ENCODE measurements at places on chromosomes 11 and 22.

GRCh38 chr11:18394928-18395734 is 768 bp downstream of the LDHA start:
- no peak for DNase-seq

DNA sequence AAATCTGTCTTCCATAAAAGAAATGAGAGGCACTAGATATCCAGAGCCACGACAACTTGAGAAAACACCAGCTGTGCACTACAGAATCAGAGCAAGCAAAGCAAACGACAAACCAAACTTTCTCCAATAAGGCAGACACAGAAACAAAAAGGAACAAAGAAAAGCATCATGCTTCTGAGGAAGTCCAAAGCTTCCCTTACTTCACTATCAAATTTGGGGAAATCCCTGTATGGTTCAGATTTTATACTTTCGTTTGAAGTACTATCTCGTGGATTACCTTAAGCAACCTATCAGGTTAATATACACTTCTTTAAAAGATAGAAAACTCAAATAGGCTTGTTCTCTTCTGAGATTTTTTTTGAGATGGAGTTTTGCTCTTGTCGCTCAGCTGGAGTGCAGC is 27.7 kb downstream of the ALG9 start:
- no peak for DNase-seq

- DNase-seq, result no peak
These were observed at the start of gene CECR2 for GRCh38 chr22:17369439-17370025. CECR2 (plus strand) TSS chr22:17369460; CDS start chr22:17369784, 324 bp downstream.

- DNase-seq, result no peak
These were observed 98.9 kb downstream of the MICAL3 start for GRCh38 chr22:17925431-17925841.

- DNase-seq, result no peak
These were observed 2.6 kb downstream of the PHOX2A start for GRCh38 chr11:72241291-72241781.

- DNase-seq, result peak; percentile 60
These were observed 16.2 kb upstream of the CASTOR1 start for GRCh38 chr22:30305519-30305905.

GRCh38 chr11:2572491-2573239 is 127.1 kb downstream of the KCNQ1OT1 start:
- DNase-seq, result no peak

DNA sequence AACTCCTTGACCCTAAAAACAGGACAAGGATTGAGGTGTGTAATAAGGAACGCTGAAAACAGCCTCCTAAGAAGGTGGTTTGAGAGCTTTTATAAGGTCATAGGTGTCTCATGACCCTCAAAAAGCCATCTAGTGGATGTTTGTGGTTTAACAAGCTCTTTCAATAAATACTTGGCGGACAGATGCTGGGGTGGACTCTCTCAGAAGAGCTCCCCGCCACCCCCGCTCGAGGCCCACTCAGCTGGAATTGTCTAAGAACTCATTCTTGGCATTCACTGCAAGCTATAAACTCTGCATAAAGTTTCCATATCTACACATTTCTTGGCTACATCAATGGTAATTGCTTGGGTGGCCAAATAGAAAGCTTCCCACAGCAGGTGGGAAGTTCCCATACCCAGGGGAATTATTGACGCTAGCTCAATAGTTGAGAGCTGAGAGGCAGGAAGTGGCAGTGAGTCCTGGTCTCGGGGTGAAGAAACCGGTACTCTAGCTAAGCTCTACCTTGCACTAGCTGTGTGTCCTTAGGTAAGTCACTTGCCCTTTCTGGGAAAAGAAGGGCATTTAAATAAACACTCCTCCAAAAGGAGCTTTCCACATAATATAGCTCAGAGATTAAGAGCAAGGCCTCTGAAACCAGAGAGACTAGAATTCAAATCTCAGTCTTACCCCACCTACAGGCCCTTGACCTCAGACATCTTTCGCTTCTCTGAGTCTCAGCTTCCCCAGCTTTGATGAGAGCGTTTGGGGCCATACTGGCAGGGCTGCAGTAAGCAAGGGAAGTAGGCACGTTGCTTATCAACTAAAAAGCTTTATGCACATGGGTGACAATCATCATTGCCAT is 6.4 kb downstream of the MS4A15 start:
- DNase-seq, result no peak

DNA sequence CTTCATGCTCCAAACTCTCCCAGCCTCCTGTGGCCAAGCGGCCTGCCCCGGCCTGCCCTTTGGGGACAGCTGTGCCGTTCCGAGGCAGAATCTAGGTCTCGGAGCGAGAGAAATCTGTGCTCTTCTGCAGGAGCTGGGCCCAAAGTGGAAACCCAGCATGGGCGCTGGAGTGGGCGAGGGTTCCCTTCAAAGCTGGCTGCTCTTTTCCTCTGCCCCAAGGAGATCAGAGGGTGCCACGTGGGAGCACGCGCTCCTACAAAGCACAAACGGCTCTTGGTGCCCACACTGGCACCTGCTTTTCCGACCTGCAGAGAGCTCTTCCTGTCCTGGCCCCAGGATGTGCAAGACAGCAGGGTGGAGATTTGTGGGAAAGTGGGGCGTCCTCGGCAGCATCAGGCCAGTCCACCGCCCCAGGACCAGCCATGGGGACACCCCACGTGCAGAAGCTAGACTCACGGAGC is 6.9 kb downstream of the OSBPL5 start:
- DNase-seq, result no peak

DNA sequence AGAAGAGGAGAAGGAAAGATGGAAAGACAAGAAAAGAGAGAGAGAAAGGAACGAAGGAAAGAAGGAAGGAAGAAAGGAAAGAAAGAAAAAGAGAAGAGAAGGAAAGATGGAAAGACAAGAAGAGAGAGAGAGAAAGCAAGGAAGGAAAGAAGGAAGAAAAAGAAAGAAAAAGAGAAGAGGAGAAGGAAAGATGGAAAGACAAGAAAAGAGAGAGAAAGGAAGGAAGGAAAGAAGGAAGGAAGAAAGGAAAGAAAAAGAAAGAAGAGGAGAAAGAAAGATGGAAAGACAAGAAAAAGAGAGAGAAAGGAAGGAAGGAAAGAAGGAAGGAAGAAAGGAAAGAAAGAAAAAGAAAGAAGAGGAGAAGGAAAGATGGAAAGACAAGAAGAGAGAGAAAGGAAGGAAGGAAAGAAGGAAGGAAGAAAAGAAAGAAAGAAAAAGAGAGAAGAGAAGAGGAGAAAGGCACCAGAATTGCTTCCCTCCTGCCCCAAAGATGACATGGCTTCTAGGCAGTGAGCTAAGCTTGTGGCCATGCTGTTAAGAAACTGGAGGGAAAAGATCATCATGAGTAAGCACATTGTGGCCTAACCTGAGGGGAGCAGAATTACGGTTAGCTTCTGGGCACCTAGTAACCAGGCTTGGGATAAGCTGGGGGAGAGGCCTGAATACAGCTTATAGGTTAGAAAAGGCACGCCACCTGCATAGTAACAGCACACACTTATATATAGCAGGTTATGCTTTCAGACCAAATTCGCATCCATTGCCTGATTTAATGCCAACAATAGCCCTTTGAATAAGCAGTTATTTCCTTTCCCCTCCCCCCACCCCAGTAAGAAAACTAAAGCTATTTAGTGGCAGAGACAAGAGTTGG is 2.3 kb upstream of the ST3GAL4 start:
- DNase-seq, result no peak

GRCh38 chr11:11786234-11786633 is 55.5 kb upstream of the USP47 start:
- no peak for DNase-seq

DNA sequence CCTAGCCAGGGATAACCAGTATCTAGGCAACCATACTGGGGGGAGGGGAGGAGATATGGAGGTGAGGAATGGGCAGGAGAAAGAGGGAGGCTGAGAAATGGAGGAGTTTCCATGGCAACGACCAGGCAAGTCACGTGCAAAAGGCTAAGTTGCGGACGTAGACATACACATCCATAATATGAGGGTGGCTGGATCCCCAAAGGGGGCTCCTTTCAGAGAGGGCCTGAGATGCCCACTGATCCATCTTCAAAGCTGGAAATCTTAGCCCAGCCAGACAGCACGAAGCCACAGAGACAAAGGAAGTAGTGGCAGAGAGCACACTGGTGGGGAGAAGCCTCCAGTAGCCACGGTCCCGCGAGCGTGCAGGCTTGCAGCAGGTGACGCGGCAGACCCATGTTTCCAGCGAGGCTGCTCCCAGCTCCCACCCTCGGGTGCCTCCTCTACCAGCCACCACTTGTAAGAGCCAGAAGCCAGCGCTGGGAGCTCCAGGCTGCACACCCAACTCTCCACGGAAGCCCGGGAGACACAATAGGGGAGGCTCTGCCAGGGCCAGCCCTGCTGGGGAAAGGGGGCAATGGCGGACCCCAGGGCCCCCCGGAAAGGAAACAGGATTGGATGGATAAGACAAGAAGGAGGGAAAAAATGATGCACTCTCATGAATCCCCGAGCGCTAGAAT is 938 bp downstream of the FXYD6 start:
- DNase-seq, result no peak

- DNase-seq, result no peak
These were observed 421 bp downstream of the SLC15A3 start for GRCh38 chr11:60951606-60951903.

- no peak for DNase-seq
These were observed 3.9 kb downstream of the MAML2 start for GRCh38 chr11:96338910-96339705.

DNA sequence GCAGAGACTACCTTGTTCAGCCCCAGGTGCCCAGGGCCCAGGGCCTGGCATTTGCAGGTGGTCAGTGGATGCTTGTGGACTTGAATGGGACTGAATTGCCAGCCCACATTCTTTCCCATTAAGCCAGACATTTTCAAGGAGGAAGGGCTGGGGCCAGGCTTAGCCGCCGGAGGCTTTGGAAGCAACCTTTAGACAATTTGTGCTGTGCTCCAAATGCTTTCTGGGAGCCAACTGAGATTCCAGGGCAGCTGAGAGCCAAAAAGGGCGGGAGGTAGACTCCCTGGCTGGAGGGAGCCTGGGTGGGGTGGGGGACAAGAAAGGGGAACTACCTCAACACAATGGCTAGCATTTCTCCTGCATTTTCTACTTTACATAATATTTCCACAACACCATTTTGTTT is 54.8 kb upstream of the TIMP3 start:
- no peak for DNase-seq

DNA sequence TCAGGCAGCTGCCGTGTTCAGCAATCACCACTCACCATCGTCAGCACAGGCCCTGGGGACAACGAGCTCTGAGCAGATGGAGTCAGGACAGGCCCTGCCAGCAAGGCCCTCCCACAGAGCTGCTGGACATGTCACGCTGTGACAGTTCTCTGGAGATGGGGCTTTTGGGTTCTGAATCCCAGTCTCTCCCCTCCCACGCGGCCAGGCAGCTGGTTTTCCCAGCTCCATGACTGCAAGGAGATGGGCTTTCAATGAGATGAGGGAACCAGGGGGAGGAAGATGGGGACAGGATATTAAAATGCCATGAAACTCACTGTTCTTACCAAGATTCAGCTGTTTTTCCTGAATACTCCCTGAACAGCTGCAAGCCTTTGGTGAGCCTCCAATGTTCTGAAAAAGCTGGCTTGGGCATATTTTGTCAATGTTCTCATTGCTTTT is 305.9 kb downstream of the BRD1 start:
- no peak for DNase-seq

DNA sequence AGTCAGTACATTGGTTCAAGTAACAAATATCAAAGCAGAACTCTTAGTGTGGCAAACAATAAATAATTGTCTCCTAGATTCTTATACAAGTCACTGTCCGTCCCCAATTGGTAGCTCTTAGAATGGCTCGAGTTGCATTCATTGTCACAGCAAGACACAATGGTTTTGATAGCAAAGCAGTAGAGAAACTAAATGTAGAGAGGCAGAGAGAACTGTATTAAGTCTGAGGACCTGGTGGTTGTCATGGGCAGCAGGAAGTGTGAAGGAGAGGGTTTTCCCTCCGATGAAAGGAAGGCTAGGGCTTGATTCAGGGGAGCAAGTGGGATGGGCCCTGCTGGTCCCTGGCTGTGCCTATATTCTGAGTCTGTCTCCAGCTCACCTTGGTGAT is 36.6 kb downstream of the RCOR2 start:
- DNase-seq, result no peak

DNA sequence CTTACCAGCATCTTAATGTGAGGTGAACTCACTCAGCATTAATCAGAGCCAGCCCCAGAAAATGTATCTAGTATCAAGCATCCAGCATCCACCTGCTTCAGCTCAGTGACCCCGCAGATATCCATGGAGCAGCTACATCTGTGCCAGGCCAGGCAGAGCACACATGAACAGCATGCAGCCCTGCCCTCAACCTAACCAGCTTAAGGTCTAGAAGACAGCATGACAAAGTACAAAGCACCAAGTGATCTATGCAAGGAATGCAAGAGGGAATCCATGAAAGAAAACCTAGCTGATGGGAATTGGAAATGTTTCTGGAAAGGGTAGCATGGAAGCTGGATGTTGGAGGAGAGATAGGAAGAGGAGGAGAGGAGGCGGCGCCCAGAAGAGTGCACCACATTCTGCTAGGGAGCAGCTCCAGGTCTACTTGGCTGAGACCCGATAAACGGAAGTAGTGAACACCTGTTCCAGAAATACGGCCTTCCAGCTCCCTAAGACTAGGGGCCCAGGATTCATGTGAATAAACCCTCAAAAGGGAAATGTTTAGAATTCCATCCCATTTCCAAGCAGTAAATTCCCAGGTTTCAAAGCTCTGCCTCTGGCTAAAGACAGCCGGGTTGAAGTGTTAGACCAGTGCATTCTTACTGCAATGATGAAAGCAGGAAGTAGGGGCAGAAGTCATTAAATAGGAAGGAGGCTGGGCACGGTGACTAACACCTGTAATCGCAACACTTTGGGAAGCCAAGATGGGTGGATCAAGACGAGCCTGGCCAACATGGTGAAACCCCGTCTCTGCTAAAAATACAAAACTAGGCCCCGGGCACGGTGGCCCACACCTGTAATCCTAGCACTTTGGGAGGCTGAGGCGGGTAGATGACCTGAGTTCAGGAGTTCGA is 23.5 kb upstream of the L3MBTL2 start:
- DNase-seq, result no peak

- DNase-seq, result no peak
These were observed 53.2 kb downstream of the TRIOBP start for GRCh38 chr22:37749831-37750595.

- DNase-seq, result no peak
These were observed 799.6 kb upstream of the ARHGAP42 start for GRCh38 chr11:99887481-99887880.

- DNase-seq, result no peak
These were observed 69.3 kb downstream of the SHANK2 start for GRCh38 chr11:71182791-71183677.

GRCh38 chr11:108775324-108775723 is 110.5 kb downstream of the DDX10 start:
- DNase-seq, result no peak

GRCh38 chr11:107018902-107019493 is 722 bp upstream of the GUCY1A2 start:
- DNase-seq, result peak; percentile 13

GRCh38 chr22:40462195-40462984 is 92.0 kb downstream of the SGSM3 start:
- no peak for DNase-seq

DNA sequence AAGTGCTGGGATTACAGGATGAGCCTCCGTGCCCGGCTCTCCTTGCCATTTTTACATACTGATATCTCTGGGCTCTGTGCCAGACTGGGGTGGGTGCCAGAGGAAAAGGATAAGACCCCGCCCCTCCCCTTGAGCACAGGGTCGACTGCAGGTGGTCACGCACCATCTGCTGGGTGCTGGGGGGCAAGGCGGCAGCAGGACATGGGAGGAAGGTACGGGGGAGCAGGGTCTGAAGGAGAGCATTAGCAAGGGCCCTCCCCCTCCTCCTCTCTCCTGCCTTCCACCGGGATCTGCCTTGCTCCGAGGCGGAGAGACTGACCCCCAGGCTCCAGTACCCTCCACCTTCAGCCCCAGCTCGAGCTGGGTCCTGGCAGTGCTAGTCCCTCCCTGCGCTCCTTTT is 9.7 kb upstream of the PGA3 start:
- no peak for DNase-seq

- DNase-seq, result no peak
These were observed 93.5 kb downstream of the GRAMD1B start for GRCh38 chr11:123523539-123523938.

All from GM12891 (cell line).